ENCODE measurements at places on chromosomes 11 and 22.

DNA sequence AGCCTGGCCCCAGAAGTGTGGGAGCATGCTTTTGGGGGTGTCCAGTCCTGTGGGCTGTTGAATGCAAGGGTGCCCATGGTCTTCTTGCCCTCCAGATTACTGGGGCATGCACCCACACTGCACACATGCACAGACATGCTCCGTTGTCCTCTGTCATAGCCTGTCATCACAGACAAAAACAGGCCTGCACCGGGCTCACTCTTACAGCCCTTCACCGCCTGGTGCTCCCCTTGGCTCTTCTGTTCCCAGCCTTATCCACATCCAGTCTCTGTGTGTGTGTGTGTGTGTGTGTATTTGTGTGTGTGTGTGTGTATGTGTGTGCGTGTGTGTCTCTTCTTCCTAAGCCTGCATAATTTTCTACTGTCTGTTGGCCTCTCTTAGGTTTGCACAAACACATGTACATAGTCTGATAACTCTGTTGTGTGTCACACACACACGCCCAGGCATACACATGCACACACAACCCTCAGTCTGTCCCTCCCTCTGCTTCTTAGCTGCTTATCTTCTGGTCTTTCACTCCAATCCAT, 23.4 kb upstream of the NECTIN1 start:
- no peaks in the 10 kb centered on the region for H3K4me1 ChIP-seq
- no peak overlapping the region for H3K4me3 ChIP-seq
- no peaks in the 10 kb centered on the region for H3K36me3 ChIP-seq
- H3K27ac ChIP-seq, result no peak overlapping the region
- peaks cover 28% of the 10 kb centered on the region for H3K27me3 ChIP-seq
- DNase-seq, result no peak

GRCh38 chr22:46748908-46749675, 11.0 kb upstream of the CERK start:
- DNase-seq, result no peak
- peaks cover 4% of the 10 kb centered on the region for H3K4me1 ChIP-seq

DNA sequence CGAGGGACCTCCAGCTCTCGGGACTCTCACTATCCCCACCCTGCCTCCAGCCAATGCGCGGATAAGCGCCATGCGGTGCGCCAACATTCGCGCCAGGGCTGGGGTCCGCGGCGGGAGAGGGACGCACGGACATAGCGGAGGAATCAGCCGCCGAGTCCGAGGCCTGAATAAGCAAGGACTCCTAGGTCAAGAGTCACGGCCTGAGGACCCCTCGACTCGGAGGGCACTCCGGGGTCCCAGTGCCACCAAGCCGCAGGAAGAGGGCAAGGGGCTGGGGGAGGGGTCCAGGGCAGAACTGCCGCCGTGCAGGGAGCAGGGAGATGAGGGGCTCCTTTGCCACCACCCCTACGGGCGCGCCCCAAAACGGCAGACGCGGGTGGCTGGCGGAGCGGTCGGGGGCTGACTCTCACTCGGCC, 552 bp downstream of the DSCAML1 start:
- peaks cover 5% of the 10 kb centered on the region for H3K4me1 ChIP-seq
- no peak for DNase-seq
- no peak overlapping the region for H3K27ac ChIP-seq
- peaks cover 82% of the 10 kb centered on the region for H3K27me3 ChIP-seq
- peak overlapping the region; percentile 82 for H3K4me3 ChIP-seq
- H3K36me3 ChIP-seq, result no peaks in the 10 kb centered on the region

- H3K27ac ChIP-seq, result no peak overlapping the region
- peaks cover 71% of the 10 kb centered on the region for H3K27me3 ChIP-seq
- H3K4me3 ChIP-seq, result no peak overlapping the region
- no peaks in the 10 kb centered on the region for H3K36me3 ChIP-seq
- H3K4me1 ChIP-seq, result no peaks in the 10 kb centered on the region
Measured at GRCh38 chr11:75673977-75674582, 5.2 kb upstream of the MAP6 start.

GRCh38 chr11:46315033-46315738, 32.1 kb upstream of the DGKZ start:
- no peak overlapping the region for H3K27ac ChIP-seq
- H3K36me3 ChIP-seq, result peaks cover 3% of the 10 kb centered on the region
- DNase-seq, result no peak

DNA sequence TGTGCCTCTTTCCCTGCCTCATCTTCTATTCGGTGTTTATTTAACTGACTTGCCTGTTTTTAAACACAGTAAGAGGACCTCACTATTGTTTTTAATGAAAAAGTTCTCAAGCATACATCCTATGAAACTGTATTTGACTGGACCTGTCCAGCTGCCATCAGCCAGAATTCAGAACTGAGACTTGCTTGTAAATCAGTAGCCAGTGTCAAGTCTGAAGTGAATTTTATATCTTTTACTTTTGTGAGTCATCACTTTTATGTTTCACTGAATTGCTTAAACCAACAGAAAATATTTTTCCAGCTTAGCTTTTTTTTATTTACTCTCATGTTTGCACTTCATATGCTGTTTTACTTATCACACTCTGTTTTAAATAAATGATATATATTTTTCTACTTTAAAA, 88.3 kb downstream of the LUZP2 start:
- no peaks in the 10 kb centered on the region for H3K36me3 ChIP-seq
- H3K4me3 ChIP-seq, result no peak overlapping the region
- no peaks in the 10 kb centered on the region for H3K27me3 ChIP-seq
- H3K27ac ChIP-seq, result no peak overlapping the region
- DNase-seq, result no peak

GRCh38 chr11:130396965-130397364, 31.4 kb downstream of the ADAMTS8 start:
- H3K36me3 ChIP-seq, result no peaks in the 10 kb centered on the region
- no peak overlapping the region for H3K27ac ChIP-seq
- H3K27me3 ChIP-seq, result peaks cover 39% of the 10 kb centered on the region
- peaks cover 35% of the 10 kb centered on the region for H3K4me1 ChIP-seq
- H3K4me3 ChIP-seq, result no peak overlapping the region

DNA sequence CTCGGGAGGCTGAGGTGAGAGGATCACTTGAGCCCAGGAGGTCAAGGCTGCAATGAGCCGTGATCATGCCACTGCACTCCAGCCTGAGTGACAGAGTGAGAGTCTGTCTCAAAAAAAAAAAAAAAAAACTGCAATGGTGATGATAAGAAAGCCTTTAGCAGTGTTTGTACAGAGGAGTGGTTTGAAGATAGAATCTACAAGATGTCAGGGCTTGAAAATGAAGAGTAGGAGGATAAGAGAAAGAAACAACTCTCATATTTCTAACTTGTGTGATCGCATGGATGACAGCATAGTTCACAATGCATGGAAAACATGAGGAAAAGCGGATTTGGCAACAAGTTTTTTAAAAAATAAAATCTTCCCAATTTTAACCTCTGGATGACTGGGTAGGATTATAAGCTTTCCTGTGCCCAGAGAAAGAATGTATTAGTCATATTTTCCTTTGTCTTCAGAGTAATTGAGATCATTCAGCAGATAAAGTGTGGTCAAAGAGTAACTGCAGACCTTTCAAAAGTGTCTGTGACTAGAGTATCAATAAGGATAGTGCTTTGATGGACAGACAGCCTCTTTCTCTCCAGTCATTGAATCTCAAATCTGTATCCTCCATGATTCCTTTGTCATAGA, 328.1 kb downstream of the CASP12 start:
- H3K4me1 ChIP-seq, result no peaks in the 10 kb centered on the region
- no peaks in the 10 kb centered on the region for H3K27me3 ChIP-seq
- no peak overlapping the region for H3K4me3 ChIP-seq

- H3K4me3 ChIP-seq, result no peak overlapping the region
- H3K4me1 ChIP-seq, result no peaks in the 10 kb centered on the region
- H3K27ac ChIP-seq, result no peak overlapping the region
- no peaks in the 10 kb centered on the region for H3K27me3 ChIP-seq
- peaks cover 46% of the 10 kb centered on the region for H3K36me3 ChIP-seq
Measured at GRCh38 chr11:48150213-48150612, 66.4 kb upstream of the OR4B1 start.

DNA sequence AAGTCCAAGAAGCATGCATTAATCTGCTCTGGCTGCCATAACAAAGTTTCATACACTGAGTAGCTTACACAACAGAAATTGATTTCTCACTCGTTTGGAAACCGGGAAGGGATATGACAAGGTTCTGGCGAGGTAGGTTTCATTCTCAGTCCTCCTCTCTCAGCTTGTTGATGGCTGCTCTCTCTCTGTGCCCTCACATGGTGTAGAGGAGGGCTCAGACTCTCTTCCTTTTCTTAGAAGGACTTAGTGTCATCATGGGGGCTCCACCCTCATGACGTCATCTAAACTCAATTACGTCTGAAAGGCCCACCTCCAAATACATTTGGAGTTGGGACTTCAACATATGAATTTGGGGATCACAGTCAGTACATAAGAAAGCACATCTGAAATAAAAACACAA, 18.6 kb downstream of the GLYATL1 start:
- no peaks in the 10 kb centered on the region for H3K4me1 ChIP-seq
- no peak overlapping the region for H3K27ac ChIP-seq
- no peaks in the 10 kb centered on the region for H3K36me3 ChIP-seq
- no peak overlapping the region for H3K4me3 ChIP-seq
- no peak for DNase-seq

GRCh38 chr11:120280600-120281051, 40.7 kb downstream of the POU2F3 start:
- no peak overlapping the region for H3K4me3 ChIP-seq
- DNase-seq, result no peak
- H3K27me3 ChIP-seq, result peaks cover 3% of the 10 kb centered on the region
- H3K4me1 ChIP-seq, result peaks cover 22% of the 10 kb centered on the region
- H3K27ac ChIP-seq, result peak overlapping the region; percentile 67

GRCh38 chr22:28112548-28113043, 193.5 kb upstream of the PITPNB start:
- H3K36me3 ChIP-seq, result peaks cover 8% of the 10 kb centered on the region
- DNase-seq, result no peak
- H3K27ac ChIP-seq, result peak overlapping the region; percentile 67
- H3K27me3 ChIP-seq, result no peaks in the 10 kb centered on the region
